GM12865 (cell line): ENCODE measurements at places on chromosomes 2 and 18.

GRCh38 chr18:31684279-31685096 lies at the start of gene B4GALT6:
Gene B4GALT6 (minus strand): TSS chr18:31684581. CDS start chr18:31684426, 155 bp downstream.
- DNase-seq = peak; percentile 82

- no peak for DNase-seq
Observed at GRCh38 chr2:101679801-101680487, 17.6 kb upstream of the MAP4K4 start.

- DNase-seq = no peak
Observed at GRCh38 chr2:96150007-96150640, 4.9 kb upstream of the DUSP2 start.

GRCh38 chr2:232282508-232283055 lies 96.0 kb upstream of the ALPP start:
- no peak for DNase-seq
